SIG-M5 (cell line): ENCODE measurements at places on chromosomes 2 and 18.

GRCh38 chr18:8747440-8747937 lies 42.1 kb downstream of the MTCL1 start:
- no peak for DNase-seq

DNA sequence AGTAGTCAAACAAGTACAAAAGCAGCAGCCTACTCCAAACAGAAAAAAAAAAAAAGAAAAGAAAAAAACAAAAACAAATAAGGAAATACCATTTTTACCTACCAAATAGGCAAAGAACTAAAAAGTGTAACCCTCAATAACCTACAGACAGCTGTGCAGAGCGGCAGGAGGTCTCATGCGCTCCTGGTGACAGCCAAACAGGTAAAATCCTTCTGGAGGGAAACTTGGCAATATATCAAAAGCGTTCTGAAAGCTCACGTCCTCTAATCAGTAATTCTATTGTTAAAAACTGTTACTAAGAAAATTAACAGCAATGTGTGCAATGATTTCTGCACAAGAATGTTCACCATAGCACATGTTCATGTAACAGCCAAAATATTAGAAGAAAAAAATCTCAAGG lies 105.6 kb downstream of the AFF3 start:
- DNase-seq, result no peak

DNA sequence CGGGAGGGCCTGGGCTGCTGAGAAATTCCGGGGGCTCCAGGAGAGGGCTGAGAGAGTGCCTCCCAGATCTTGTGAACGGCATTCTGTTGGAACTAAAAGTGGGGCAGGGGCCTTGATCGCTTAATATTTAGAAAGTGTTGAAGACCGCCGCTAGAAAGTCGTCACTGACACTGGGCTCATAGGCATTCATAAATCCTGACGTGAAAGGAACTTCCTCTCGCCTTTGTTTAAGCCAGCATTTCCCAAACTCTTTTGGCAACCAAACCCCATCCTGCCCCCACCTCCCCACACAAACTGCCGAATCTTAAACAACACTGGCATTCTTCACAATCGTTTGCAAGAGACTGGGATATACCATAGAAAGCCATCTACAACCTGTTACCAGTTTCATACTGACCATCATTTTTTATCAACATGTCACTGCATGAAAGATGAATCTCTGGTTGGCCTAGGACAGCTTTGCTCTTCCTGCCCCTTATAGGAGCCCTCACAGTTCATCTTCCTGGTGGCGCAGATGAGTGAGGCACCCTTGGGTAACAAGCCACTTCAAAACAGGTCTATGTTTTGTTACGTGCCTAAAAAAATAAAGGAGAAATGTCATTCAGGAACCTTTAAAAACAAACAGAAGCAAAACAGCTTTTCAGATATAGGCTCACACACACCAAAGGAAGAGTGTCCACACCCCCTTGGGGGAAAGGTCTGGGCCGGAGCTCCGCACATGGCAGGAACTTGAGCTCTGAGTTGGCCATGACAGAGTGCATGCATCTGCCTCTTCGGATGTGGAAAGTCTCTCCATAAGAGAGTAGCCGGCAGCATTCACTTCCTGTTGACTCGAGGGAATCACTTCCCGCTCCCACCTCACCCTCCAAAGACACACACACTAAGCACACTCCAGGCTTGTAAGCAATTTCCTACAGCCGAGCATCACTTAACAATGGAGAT lies 13.0 kb downstream of the MTERF4 start:
- no peak for DNase-seq

- DNase-seq, result no peak
Observed at GRCh38 chr2:44545005-44545404, 183.3 kb downstream of the CAMKMT start.

DNA sequence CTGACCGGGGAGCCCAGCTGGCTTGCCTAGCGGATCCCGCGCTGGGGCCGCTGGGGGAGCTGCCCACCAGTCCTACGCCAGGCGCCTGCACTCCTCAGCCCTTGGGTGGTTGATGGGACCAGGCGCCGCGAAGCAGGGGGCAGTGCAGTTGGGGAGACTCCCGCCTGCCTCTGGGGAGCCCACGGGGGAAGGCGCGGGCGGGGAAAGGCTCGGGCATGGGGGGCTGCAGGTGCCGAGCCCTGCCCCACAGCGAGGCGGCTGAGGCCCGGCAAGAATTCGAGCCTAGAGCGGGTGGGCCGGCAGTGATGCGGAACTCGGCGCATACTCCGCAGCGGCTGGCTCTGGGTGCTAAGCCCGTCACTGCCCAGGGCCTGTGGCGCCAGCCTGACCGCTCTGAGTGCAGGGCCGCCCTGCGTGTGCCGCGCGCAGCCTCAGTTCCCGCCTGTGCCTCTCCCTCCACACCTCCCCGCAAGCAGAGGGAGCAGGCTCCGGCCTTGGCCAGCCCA lies 249.1 kb upstream of the TEKT4 start:
- no peak for DNase-seq

GRCh38 chr2:177606636-177607035 lies 214.1 kb downstream of the AGPS start:
- no peak for DNase-seq

GRCh38 chr2:68846091-68846490 lies 25.1 kb downstream of the BMP10 start:
- DNase-seq, result no peak

GRCh38 chr2:142531377-142531776 lies 346.1 kb upstream of the KYNU start:
- DNase-seq, result no peak

DNA sequence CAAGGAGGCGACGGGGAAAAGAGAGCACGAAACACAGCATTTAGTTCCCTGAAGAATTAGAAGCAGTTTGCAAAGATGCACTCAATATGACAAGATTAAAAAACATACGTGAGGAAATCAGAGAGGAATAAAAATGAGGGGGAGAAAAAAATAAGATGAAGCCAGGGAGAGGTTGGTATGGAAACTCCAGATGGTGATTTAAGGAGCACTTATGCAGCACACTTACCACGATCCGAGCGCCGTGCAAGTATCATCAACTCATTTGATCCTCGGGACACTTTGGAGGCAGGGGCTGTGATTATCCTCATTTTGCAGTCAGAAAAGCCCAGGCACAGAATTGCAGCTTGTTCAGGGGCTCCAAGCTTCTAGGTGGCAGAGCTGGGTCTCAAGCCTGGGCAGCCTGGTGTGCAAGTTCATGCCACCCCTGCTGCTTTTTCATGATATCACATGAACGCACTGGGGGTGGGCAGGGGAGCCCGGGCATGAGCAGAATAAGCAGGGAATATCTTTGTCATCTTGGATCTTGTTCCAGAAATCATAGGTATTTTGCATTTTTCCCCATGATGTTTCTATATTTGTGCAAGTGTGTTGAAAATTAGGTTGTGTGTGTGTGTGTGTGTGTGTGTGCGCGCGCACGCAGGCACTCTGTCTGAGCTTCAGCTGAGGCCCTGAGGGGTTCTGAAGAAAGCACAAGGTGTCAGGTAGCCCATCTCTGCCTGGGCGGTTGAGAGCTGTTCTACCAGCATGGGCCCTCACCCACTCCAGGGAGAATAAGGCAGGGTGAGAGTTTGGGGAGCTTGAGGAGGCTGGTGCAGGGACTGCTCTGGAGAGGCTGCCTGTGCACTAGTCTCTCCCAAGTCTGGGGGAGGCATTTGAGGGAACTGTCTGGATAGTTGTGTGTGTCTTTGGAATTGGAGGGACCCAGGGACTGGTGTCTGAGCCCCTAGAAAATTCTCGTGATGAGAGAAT lies 25.0 kb upstream of the PDIA6 start:
- DNase-seq, result no peak

GRCh38 chr2:201432621-201433393 lies 18.5 kb downstream of the TRAK2 start:
- no peak for DNase-seq

DNA sequence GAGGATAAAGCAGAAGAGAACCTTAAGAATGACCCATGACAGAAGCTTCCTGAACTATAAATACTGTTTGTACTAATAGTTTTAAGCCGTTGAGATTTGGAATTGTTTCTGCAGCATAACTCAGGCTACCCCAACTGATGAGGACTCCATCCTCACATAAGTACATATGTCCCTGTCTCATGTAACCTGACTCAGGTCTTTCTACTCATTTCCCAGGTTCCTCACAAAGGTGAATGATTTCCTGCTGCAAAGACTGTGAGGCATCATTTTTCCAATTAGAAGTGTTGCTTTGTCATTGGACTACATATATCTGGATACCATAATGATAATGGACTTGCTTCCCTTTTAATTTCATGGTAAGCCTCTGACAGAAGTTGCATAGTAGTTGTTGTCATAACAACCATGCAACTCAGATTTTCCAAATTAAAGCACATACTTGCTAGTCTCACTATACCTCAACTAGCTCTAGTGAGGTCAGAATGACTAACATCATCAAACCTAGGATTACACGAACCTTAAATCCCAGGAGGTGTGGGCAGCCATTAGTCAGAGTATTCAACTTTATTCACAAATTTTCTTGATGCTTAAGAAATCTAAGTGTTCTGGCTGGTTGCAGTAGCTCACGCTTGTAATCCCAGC lies 38.0 kb upstream of the NEDD4L start:
- DNase-seq, result no peak

GRCh38 chr2:19496646-19497045 lies 138.2 kb upstream of the OSR1 start:
- no peak for DNase-seq

- DNase-seq, result no peak
Observed at GRCh38 chr2:237184192-237184918, 98.7 kb downstream of the COPS8 start.

DNA sequence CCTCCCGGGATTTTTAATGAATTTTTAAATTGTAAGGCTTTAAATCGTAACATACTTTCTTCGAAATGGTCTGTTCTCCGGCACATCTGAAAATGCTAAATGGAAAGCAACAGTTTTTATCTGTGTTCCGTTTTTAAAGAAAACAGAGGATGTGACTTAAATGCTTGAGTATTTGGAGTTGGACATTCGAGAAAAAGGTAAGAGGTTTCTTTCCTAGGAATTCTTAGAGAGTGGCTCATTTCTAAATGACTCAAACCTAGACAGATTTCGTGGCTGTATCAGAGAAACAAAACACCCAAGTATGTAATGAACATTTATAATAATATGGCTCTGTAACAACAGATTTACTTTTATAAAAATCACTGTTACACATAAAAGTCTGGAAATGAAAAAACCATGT lies 177.6 kb upstream of the CCDC68 start:
- DNase-seq, result no peak

DNA sequence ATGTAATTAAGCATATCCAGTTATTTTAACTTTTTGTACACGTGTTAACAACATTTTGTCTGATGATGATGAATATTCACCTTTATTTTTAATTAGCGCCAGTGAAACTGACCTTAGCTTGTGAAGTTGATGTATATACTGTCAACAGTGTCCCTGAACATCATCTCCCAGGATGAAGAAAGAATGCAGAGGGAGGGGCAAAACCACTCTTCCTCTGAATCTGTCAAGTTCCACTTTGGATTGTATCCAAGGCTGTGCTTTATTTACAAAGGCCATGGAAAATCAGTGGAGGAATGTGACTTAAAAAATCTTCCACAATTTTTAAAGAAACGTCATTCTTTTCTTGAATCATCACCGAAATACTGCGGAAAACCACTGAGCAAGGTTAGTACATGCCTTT lies 4.5 kb upstream of the RMDN2 start:
- DNase-seq, result no peak

GRCh38 chr2:222903234-222904220 lies 42.7 kb downstream of the ACSL3 start:
- DNase-seq, result no peak

- DNase-seq, result no peak
Observed at GRCh38 chr2:30135541-30135940, 11.3 kb upstream of the YPEL5 start.

DNA sequence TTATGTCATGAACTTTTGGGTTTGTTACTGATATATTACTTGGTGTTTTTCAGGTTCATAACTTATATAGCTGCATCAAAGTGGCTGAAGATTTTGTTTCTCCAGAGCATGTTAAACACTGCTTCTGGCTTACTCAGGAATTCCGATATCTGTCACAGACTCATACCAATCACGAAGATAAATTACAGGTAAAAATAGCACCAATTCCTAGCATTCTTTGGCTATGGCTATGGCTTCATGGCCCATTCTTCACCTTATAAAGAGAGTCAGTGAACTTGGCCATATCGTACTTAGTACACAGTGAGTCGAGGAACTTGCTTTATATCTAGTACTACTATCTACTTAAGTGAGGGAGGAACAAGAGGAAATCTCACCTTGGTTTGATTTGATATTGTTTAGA lies 49.9 kb downstream of the KDM3A start:
- DNase-seq, result no peak

DNA sequence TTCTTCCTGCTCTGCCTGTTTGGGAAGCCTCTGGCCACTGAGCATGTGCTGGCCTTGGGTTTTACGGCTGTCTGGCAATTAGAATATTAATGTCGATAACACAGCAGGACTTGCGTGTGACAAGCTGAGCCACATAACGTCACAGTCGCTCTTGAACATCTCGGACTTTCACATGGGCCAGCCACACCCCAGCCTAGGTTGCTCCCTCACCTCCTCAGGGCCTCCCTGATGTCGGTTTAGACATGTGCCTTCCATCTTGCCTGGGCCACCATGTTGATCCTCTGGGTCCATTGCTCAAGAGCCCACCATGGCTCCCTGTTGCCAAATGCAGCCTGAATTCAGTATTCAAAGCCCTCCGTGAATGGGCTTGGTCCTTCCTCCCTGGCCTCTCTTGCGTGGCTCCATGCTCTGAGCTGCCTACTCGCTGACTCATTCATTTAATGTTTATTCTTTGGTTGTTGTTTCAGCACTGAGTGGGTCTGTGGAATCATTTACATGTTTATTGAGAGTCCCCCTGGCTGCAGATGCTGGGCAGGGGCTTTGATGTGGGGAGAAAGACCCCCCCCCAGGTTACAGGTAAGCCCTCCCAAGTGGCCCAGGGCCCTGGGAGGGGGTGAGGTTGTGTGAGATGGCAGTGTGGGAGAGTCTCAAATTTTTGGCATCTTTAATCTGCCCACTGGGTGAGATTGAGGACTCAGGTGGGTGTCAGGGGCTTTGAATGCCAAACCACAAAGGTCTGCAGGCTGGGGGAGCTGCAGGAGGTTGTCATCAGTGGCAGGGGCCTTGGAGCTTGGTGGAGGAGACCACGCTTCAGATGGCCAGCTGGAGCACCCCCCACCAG lies 62.0 kb downstream of the ODC1 start:
- no peak for DNase-seq

- DNase-seq, result no peak
Observed at GRCh38 chr2:28348921-28349320, 43.7 kb upstream of the FOSL2 start.
